ENCODE measurements at places on chromosomes 4 and X.

- DNase-seq, result no peak
These were observed at the start of gene IRS4 for GRCh38 chrX:108736509-108737479. TSS of gene IRS4 (minus strand) at chrX:108736563.

- DNase-seq, result no peak
These were observed 1311.6 kb downstream of the RAPGEF2 start for GRCh38 chr4:160414496-160414895.

DNA sequence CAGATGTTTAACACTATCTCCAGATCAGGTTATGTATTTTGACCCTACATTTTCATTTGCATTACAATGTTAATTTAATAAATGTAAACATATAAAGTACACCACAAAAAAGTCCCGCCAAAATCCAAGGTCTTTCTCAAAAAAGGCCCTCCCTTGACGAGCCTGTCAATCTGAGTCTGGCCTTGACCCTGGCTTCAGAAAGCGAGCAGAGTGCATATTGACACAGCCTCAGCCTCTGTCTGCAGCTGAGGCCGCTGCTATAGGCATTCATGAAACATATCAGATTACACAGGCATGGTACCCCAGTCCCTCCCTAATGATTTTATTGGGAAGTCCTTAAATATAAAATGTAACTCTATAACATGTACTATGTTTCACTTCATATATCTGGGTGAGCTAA lies 6.2 kb downstream of the MBNL3 start:
- no peak for DNase-seq

DNA sequence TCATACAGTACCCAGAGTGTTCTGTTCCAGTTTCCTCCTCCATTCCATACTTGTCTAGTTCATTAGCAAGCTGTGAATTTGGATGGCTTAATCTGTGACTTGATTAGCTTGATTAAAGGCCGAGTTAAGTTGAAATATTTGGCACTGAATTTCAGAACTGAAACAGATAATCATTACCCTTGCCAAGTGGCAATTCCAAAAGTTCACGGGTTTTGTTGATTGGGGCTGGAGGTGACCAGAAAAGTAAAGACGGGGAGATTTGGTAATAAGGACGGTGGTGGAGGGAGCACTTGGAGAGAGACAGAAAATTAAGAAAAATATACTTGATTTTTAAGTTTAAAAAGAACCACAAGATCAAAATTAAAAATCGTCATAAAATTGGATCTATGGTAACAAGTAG lies 21.9 kb upstream of the KLHL2 start:
- DNase-seq, result no peak

- DNase-seq, result peak; percentile 8
These were observed 119.0 kb downstream of the REELD1 start for GRCh38 chr4:146333187-146333894.

GRCh38 chrX:20906571-20906970 lies 467.6 kb upstream of the CNKSR2 start:
- no peak for DNase-seq
